ENCODE measurements at places on chromosomes 5 and 9.

GRCh38 chr5:93226202-93226735 lies 354.8 kb downstream of the NR2F1-AS1 start:
- H3K27ac ChIP-seq: no peak overlapping the region
- DNase-seq: no peak
- peaks cover 2% of the 10 kb centered on the region for H3K4me1 ChIP-seq
- no peaks in the 10 kb centered on the region for H3K36me3 ChIP-seq
- H3K4me3 ChIP-seq: no peak overlapping the region

DNA sequence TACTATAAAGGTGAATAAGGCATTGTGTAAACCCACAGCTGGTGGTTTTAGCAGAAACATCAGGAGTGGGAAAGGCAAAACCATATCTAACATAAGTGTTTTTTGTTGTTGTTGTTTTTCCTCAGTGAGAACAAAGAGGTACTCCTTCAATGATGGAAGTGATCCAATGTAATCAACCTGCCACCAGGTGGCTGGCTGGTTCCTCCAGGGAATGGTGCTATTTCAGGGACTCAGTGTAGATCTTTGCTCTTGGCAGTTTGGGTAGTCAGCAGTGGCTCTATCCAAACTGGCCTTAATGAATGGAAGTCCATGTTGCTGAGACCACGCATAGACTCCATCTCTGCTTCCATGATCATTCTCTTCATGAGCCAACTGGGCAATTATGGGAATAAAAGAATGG lies 10.8 kb downstream of the DMRTA1 start:
- no peak overlapping the region for H3K27ac ChIP-seq
- H3K36me3 ChIP-seq: no peaks in the 10 kb centered on the region
- no peak for DNase-seq
- H3K4me3 ChIP-seq: no peak overlapping the region
- no peaks in the 10 kb centered on the region for H3K27me3 ChIP-seq
- no peaks in the 10 kb centered on the region for H3K4me1 ChIP-seq

DNA sequence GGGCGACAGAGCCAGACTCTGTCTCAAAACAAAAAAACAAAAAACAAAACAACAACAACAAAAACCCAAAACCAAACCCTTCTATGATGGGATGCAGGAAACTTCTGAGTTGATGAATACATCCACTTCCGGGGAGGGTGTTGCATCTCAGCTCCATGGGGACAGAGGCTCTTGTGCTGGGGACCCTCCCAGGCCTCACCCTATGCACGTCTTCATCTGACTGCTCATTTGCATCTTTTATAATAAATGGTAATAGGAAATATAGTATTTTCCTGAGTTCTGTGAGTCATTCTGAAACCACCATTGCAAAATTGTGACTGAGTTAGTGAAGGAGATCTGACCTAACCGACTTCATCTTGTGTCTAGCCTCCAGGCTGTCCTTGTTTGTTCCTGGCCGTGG lies 109.5 kb upstream of the SLC28A3 start:
- no peak overlapping the region for H3K27ac ChIP-seq
- no peaks in the 10 kb centered on the region for H3K4me1 ChIP-seq
- H3K4me3 ChIP-seq: no peak overlapping the region
- H3K36me3 ChIP-seq: no peaks in the 10 kb centered on the region

DNA sequence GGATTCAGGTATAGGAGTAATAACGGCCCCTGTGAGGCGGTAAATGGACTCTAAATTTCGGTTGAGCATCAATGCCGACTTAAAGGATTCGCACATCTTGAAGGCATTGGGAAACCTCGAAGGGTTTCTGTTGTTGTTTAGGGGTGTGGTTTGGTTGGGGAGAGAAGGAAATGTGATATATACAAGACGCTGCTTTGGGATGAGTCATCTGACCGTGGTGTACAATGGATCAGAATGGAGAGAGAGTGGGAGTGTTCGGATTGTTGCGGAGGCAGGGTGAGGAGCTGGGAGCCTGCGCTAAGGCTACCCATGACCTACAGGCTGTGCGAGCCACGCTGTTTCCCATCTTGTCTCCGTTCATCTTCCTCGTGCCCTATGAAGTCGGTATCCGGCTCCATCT lies 60.4 kb upstream of the ERCC6L2 start:
- no peak overlapping the region for H3K27ac ChIP-seq
- DNase-seq: no peak
- H3K4me3 ChIP-seq: no peak overlapping the region
- peaks cover 3% of the 10 kb centered on the region for H3K27me3 ChIP-seq
- H3K4me1 ChIP-seq: peaks cover 6% of the 10 kb centered on the region
- H3K36me3 ChIP-seq: peaks cover 6% of the 10 kb centered on the region
